Body of pancreas (tissue), 4 donors: ENCODE measurements at places on chromosomes 5 and 9.

DNA sequence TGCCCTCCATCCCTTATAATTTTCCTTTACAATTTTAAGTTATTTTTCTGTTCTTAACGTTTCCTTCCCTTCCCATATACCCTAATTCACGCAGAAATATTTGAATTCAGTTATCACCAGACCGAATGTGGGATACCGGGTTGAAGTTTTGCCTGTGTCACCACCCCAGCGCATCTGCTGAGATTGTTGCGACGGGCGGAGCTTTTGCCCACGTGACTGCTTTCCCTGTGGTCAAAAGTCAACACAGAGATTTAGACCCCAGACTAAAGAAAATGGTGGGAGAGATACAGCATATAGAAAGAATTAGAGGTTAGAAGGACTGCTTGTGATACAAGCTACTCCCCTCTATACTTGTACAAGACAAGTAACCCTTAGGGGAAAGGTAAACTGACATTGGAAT lies 326.4 kb upstream of the CTNND2 start:
- no peaks in the 10 kb centered on the region for H3K27me3 ChIP-seq
- H3K4me1 ChIP-seq: no peaks in the 10 kb centered on the region
- no peak overlapping the region for H3K27ac ChIP-seq
- H3K4me3 ChIP-seq: no peak overlapping the region
- H3K36me3 ChIP-seq: no peaks in the 10 kb centered on the region
- DNase-seq: no peak

GRCh38 chr9:93317495-93318094 lies 133.7 kb downstream of the WNK2 start:
- no peaks in the 10 kb centered on the region for H3K36me3 ChIP-seq
- H3K4me3 ChIP-seq: no peak overlapping the region
- H3K27ac ChIP-seq: no peak overlapping the region

DNA sequence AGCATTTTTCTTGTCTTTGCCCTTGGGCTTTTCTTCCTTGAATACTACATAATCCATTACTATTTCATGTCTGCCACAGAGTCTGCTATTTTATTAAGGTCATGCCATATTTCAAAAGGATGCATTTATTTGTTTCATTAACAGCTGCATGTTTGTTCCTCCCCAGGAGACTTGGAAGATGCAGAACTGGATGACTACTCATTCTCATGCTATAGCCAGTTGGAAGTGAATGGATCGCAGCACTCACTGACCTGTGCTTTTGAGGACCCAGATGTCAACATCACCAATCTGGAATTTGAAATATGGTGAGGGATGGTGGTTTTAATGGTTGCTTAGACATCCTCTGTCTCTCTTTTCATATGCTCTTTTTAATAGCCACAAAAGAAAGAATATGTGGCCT lies 4.0 kb downstream of the IL7R start:
- no peak for DNase-seq
- no peak overlapping the region for H3K4me3 ChIP-seq
- no peaks in the 10 kb centered on the region for H3K36me3 ChIP-seq
- H3K27ac ChIP-seq: no peak overlapping the region

GRCh38 chr5:115815693-115816225 lies 700 bp downstream of the CDO1 start:
- peak; percentile 11 for DNase-seq
- H3K4me1 ChIP-seq: peaks cover 25% of the 10 kb centered on the region
- H3K27ac ChIP-seq: peak overlapping the region; percentile 79
- H3K36me3 ChIP-seq: no peaks in the 10 kb centered on the region

GRCh38 chr9:136002881-136003280 lies 41.7 kb upstream of the UBAC1 start:
- H3K27me3 ChIP-seq: no peaks in the 10 kb centered on the region
- no peak overlapping the region for H3K27ac ChIP-seq
- no peaks in the 10 kb centered on the region for H3K36me3 ChIP-seq
- H3K4me3 ChIP-seq: no peak overlapping the region
- DNase-seq: no peak

DNA sequence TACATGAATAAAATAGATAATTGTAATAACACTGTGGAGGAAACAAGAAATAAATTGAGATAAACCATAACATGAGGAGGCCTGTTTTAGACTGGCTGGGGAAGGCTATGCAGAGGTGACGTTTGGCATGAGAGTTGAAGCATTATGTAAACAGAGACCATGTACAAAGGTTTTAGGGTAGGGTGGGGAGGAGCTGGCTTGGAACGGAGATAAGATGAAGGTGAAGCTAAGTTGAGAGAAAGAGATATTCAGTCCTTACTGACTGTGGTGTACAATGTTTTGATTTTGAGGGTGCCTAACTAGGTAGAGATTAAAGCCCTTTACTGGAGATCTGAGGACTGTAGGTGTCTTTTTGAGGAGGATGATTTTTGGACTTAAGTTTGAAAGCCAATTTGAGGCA lies 17.8 kb downstream of the MAN2A1 start:
- H3K36me3 ChIP-seq: no peaks in the 10 kb centered on the region
- H3K27ac ChIP-seq: no peak overlapping the region
- DNase-seq: no peak
- H3K4me3 ChIP-seq: no peak overlapping the region
